ENCODE measurements at places on chromosomes 4 and X.

DNA sequence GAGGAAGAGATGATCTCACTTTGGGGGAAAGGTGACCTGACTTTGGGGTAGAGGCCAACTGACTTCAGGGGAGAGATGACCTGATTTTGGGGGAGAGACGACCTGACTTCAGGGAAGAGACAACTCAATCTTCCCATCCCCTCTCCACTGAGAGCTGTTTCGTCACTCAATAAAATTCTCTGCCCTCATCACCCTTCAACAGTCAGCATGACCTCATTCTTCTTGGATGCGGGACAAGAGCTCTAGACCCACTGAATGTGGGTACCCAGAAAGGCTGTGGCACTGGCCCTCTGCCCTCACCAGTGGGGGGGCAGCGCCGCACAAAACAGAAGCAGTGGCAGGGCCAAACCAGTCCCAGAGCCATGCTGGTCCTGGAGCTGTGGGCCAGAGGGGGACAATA is 34.6 kb downstream of the ATXN3L start:
- DNase-seq = no peak

GRCh38 chr4:151417164-151417571 is 8.2 kb downstream of the FHIP1A start:
- DNase-seq = no peak

DNA sequence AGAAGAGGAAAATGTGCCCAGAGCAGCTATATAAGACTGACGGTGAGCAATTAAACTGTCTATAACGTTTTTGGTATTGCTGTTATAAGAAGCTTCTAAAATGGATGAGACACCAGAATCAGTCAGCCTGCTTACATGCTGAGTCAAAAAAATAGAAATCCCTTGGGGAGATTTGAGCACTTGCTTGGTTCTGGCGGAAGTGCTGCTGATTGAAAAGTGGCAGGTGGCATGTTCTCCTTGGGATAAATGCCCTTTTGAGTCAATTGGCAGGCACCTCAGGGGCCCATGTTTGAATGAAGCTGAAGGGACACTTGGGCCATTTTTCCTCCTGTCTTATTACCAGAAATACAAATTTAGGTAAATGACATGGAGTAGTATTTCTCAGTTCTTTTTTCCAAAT is 148.7 kb downstream of the PTCHD1 start:
- DNase-seq = no peak

GRCh38 chrX:119398587-119398973 is 556 bp upstream of the SLC25A43 start:
- no peak for DNase-seq

GRCh38 chrX:21374994-21375707 is 933 bp downstream of the CNKSR2 start:
- no peak for DNase-seq

DNA sequence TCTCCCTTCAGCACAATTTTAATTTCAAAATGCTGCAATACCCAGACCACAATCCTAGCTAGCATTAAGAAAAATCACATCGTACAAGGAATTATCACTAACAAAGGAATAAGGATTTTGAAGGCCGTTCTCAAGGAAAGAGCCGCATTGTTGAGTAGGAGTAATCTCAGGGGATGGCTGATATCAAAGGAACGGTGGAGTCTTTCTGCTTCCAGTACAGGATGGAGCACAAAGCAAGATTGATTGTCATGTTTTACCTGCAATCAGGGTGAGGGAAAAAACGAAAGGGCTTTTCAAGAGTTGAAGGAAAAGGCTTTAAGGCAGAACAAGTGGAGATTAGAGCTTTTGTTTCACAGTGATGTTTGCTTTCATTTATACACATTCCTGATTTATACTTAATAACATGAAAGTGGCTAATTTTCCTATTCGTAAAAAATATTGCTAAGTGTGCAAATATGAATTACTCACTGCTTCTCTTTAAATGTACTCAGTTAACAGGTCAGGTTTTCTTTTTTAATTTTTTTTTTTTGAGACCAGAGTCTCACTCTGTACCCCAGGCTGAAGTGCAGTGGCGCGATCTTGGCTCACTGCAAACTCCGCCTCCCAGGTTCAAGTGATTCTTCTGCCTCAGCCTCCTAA is 207.0 kb downstream of the TRIML1 start:
- DNase-seq = no peak

DNA sequence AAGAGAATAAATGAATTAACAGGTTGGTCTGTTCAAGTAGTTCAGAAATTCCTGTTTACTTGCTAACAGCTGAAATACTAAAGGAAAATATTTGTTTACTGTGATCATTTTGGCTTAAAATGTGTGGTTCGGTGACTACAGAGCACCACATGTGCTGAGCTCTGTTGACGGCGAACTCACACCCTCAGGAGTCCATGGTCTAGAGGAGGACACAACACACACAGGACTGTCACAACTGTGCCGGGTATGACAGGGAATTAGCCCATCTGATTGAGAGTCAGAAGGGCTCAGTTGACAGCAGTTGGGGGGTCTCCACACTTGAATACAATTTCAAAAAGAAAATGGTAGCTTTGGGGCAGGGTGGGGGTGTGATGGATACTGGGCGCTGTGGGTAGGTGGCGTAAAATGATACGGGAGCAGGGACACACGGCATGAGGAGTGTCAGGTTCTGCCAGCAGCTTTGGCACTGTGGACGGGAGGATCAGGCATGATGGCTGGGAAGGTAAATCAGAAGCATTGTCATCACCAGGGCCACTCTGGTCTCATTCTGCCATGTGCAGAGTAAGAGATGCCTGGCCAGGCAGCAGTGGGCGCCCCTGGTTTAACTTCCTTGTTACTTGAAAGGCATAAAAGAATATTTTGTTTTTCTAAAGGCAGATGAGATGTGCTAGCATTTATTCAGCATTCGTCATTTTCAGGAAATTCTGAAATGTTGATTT is 33.3 kb downstream of the CLDN22 start:
- no peak for DNase-seq

DNA sequence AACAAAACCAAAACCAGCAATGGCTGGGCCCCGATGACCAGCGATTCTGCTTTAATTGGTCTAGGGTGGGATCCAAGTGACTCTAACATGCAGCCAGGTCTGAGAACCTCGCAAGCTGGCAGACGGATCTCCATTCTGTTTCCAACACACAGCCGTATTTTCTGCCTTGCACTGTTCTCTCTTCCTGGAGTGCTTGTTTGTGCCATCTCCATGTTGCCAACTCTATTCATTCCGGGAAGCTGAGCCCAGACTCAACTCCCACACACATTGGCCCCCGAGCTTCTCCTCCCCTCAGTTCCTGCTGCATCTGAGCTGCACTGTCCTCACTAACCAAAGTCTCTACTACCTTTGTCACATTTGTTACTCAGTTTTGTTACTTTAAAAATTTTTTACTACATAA is 35.6 kb downstream of the GEMIN8 start:
- DNase-seq = no peak

- DNase-seq = no peak
Observed at GRCh38 chrX:148915474-148915873, 415.1 kb downstream of the AFF2 start.

GRCh38 chrX:132171478-132171877 is 43.7 kb upstream of the FRMD7 start:
- DNase-seq = no peak

DNA sequence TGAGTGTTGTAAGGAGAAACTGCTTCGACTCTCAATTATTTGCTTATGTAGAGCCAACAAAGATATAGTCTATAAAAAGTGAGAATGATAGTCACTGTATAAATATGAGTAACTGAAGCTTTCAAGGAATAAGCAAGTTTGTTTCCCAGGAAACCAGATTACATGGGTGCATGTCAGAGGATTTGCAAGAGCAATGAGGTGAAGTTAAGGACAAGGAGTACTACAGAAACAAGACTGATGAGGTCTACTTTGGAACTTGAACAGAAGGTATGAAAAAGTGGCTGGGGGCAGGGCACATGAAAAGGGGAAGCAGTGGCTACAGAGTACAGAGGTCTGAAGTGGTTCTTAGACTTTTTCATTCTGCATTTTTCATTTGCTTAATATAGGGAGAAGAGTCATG is 321.0 kb upstream of the CXXC4 start:
- DNase-seq = no peak

DNA sequence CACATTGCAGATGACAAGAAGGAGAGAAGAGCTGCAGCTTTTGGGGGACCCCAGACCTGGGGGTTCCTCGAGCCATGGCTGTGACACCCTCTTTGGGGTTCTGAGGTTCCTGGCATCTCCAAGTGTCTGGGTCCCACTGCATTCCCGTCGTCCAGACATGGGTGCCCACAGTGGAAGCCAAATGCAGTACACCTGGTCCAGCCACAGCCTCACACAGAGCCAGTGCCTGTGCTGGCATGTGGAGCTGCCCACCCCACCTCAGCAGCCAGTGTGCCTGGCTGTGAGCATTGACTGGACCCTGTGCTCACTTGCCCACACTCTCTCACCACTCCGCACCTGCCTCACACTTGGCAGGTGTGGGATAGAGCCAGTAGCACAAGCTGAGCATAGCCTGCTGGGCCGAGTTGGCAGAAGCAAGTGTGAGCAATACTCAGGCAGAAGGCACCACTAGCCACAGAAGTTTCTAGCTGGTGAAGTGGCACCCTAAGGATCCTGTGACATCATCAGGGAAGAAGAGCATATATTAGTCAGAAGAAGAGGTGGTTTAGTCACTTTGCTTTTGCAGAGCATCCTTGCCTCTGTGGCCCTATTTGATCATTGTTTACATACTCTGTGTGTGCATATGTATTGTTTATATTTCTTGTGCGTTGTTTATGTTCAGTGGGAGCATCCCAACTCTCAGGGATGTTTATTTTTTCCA is 65.0 kb upstream of the MAGEB2 start:
- DNase-seq = no peak

GRCh38 chrX:1212532-1212931 is at the start of gene CRLF2:
CRLF2 (minus strand) TSS chrX:1212649; CDS start chrX:1212634, 15 bp downstream.
- no peak for DNase-seq

DNA sequence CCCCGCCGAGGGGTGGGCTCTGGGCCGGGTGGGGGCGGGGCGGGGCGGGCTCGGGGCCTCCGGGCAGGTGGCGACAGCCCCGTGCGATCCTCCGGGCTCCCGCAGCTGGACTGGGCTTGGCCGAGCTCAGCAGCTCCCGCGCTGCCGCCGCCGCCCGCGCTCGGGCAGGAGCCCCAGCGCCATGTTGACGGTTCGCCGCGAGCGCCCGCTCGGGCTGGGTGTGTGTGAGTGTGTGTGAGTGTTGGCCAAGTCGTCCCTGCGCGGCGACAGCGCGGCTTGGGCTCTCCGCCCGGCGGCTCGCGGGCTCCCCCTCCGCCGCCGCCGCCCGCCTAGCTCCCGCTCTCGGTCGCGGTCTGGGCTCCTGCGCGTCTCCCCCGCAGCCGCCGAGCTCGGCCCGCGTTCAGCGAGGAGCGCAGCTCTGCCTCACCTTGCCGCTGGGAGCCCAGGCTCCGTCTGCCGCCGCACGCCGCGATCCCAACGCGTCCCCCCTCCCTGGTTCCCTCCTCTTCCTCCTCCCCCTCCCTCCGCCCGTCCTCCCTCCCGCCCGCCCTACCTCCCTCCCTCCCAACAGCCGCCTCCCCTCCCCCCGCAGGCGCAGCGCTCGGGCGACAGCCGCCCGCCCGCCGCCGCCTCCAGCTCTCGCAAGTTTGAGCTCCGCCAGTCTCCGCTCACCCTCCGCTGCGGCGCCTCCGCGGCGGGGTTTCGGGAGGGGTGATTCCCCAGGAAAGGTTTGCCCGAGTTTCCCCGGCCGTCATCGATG is at the start of gene BCOR:
TSS of gene BCOR (minus strand) at position 455 of the 760 bp plus-strand sequence. CDS start 20,029 bp downstream, outside the sequence.
- DNase-seq = no peak

DNA sequence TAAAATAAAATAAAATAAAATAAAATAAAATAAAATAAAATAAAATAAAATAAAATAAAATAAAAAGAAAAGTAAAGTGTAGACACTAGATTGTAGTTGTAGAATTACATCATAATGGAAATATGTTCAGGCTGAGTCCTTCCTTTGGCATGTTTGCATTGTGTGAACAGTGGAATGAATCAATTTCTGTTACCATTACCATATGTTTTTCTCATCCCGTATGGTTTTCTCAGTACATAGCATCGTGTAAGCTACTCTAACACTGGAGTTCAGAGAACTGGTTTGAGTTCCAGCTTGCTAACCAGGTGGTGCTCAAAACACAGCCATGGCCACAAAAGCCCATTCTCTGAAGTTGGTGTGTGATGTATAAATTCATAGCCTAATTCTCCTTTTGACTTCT is 45.9 kb downstream of the USP11 start:
- no peak for DNase-seq

GRCh38 chrX:70252491-70252890 is 7.5 kb downstream of the P2RY4 start:
- no peak for DNase-seq

DNA sequence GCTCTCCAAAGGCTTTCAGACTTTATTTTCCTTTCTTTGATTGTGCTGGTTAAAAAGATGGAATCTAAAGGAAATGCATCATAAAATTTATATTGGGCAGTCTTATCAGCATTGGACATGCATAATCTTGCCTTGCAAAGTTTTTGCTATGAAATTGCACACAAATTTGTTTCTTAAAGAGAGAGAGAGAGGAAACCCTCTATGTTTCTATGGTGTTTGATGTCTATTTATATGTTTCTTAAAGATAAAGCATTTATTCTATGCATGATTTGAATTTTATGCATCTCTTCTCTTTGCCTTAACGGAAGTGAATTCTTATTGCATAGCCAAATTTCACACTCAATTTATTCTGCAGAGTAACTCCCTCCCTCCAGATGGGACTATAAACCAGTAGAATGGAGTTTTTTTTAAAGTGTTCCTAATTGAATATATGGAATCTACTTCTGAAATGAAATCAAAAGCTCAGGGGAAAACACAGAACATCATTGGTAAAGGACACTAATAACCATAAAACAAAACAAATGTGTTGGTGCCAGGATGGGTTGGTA is 83.5 kb upstream of the PPARGC1A start:
- DNase-seq = no peak

GRCh38 chrX:44975666-44976263 is 102.8 kb downstream of the KDM6A start:
- no peak for DNase-seq

GRCh38 chr4:102842367-102842766 is 15.0 kb upstream of the UBE2D3 start:
- DNase-seq = no peak

- no peak for DNase-seq
Observed at GRCh38 chrX:72169008-72169728, 12.4 kb upstream of the PIN4 start.

DNA sequence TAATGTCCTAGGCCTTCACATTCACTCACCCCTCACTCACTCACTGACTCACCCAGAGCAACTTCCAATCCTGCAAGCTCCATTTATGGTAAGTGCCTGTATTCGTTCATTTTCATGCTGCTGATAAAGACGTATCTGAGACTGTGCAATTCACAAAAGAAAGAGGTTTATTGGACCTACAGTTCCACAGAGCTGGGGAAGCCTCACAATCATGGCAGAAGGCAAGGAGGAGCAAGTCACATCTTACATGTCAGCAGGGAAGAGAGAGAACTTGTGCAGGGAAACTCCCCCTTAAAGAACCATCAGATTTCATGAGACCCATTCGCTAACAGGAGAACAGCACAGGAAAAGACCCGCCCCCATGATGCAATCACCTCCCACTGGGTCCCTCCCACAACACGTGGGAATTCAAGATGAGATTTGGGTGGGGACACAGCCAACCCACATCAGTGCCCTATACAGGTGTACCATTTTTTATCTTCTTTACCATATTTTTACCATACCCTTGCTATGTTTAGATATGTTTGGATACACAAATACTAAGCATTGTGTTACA is 18.2 kb upstream of the TLR1 start:
- no peak for DNase-seq

- no peak for DNase-seq
Observed at GRCh38 chr4:66273110-66273509, 602.8 kb upstream of the EPHA5 start.

- no peak for DNase-seq
Observed at GRCh38 chrX:20265221-20265725, 1.4 kb downstream of the RPS6KA3 start.

Measured in cerebellar nuclear complex (tissue), 1 donor.